GM23338 (cell line): ENCODE measurements at places on chromosomes 4 and X.

DNA sequence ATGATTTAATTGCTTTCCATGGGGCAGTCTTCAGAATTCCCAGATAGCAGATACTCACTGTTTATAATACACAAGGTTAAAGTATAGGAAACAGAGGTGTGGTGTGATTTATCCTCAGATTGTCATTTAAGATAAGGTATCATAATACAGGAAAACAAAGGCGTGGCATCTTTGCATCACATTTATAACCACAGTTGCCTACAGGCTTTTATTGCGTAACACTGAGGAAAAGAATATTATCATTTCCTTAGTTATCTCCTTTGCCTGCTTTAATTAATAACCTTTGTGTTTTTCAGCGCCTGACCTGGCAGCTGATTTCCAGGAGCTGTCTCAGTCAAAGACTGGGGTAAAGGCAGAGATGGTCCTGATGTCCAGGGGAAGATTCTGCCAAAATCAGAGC lies 68.8 kb downstream of the SSX7 start:
- DNase-seq = no peak

- DNase-seq = no peak
Measured at GRCh38 chr4:15482842-15483241, 13.2 kb downstream of the CC2D2A start.

GRCh38 chrX:106243376-106243775 lies 75.3 kb downstream of the PWWP3B start:
- no peak for DNase-seq

- no peak for DNase-seq
Measured at GRCh38 chr4:31189938-31190337, 469.8 kb downstream of the PCDH7 start.

DNA sequence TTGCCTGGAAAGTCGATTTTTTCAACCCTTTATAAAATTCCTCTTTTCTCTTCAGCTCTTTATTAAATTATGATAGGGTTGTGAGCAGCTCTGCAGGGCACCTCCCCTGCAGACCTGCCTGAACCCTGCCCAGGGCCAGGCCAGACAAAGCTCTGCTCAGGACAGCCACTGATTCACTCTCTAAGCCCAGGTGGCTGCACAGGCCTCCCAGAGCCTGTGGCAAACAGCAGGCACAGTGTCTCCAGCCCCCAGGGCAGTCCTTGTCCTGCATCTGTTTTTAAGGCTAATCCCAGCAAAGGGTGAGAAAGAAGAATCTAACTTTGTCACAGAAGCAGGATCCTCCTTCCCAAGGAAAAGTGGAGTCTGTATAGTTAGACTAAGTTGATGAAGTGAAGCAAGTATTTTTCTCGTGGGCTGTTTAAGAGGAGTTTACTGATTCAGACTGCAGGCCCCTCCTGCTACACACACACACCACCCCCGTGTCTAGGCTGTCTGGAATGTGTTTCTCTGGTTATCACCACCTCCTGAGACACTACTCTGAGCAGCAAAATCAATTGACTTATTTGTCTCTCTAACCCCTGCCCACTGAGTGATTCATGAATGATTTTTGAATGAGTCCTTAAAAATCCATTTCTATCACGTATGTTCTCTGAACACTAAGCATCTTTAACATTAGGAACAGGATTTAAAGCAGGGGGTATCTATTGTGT lies 101.7 kb downstream of the CHIC2 start:
- no peak for DNase-seq

GRCh38 chrX:46882266-46882665 lies 30.0 kb upstream of the JADE3 start:
- peak; percentile 47 for DNase-seq

DNA sequence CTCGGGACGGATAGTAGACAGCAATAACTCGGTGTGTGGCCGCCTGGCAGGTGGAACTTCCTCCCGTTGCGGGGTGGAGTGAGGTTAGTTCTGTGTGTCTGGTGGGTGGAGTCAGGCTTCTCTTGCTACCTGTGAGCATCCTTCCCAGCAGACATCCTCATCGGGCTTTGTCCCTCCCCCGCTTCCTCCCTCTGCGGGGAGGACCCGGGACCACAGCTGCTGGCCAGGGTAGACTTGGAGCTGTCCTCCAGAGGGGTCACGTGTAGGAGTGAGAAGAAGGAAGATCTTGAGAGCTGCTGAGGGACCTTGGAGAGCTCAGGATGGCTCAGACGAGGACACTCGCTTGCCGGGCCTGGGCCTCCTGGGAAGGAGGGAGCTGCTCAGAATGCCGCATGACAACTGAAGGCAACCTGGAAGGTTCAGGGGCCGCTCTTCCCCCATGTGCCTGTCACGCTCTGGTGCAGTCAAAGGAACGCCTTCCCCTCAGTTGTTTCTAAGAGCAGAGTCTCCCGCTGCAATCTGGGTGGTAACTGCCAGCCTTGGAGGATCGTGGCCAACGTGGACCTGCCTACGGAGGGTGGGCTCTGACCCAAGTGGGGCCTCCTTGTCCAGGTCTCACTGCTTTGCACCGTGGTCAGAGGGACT lies 5.7 kb upstream of the MSANTD1 start:
- peak; percentile 19 for DNase-seq

- DNase-seq = no peak
Measured at GRCh38 chr4:3225071-3225850, 23.7 kb upstream of the MSANTD1 start.

DNA sequence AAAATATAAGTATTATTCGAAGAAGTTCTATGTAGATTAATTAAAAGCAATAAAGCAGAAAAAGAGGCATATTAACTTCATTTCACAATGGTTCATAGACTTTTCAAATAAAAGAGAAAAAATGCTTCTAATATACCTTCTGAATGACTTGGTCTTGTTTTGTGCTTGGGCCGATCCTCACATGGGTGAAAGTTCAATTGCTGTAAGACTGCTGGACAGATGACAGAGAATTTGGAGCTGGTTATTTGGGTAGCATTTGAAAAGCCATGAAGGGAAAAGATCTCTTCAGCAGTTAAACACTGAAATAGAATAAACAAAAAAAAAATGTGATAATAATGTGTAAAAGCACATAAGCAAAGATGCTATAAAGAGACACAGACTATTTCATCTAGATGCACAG lies 29.8 kb downstream of the SLC39A8 start:
- no peak for DNase-seq

DNA sequence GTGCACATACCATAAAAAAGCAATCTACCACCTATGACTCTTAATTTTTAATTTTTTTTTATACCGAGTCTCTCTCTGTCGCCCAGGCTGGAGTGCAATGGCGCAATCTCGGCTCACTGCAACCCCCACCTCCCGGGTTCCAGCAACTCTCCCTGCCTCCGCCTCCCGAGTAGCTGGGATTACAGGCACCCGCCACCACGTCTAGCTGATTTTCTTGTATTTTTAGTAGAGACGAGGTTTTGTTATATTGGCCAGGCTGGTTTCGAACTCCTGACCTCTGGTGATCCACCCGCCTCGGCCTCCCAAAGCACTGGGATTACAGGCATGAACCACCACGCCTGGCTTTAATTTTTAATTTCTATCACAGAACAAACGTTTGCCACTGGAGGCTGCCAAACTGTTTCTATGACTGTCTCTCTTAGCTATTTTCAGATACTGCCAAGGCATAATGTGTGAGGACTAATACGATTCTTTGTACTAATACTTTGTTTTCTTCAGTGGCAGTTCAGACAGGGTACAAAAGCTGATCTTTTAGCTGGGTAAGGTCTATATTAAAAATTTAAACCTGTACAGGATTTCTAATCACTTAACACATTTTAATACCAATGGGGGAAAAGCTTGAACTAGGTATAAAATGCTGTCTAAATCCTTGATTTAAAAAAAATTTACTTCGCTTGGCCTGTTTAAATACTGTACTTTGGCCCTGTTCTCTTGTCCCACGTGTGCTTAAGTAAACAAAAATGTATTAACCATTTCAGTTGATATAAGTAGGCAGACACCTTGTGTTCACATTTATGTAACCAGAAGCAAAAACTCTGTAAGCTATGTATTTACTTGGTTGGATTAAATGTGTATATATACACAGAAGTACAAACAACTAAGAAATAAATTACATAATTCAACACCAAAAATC lies 2.3 kb downstream of the PGRMC2 start:
- DNase-seq = no peak

GRCh38 chr4:169259271-169259670 lies 11.5 kb downstream of the SH3RF1 start:
- DNase-seq = no peak

DNA sequence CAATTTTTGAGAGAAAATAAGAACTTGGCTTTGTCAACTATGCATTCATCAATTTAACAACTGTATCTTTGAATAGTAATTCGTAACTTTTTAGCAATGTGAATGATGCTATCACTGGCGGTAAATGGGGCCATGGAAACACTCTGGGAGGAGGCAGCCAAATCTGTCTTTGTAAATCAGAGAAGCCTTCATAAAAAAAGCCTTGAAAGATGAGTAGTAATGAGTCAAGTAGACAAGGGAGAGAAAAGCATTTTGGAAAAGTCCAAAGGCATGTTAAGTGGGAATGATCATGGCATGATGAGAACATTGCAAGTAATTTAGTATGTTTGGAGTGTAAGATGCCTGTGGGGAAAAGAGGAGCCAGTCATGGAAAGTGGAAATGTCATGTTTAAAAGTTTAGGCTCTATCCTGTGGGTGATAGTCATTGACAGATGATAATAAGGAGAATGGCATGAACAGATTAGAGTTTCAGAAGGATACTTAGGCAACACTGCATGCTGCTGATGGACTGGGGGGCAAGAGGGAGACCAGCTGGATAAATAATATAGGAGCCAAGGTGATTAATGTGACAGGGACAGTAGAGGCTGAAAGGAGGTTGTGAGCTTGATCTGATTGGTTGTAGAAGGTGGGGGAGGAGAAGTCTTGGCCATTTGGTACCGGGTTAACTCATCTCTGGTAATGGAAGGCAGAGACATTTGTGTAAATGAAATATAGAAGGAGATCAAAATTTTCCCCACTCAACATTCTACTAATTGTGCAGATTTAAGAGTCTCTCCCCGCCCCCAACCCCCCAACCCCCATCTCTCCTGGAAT lies 16.3 kb downstream of the SPRY1 start:
- DNase-seq = no peak

DNA sequence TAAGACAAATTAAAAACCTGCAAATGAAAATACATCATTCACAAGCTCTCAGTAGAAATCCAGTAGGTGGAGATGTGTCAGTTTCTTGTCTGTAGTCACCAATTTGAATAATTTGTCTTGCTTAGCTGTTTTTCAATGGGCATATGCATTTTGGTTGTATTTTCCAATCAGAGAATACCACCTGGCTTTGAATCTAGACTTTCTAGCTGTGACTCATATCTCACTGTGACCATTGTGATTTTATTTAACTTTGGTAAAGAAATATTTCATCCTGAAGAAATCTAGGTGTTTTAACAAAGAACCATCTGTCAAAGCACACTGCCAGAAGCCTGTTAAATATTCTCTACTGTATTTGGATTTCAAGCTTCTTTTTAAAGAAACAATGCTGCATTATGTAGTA lies 1650.6 kb upstream of the IGFBP7 start:
- no peak for DNase-seq

- no peak for DNase-seq
Measured at GRCh38 chr4:186027405-186027804, 41.6 kb upstream of the TLR3 start.

DNA sequence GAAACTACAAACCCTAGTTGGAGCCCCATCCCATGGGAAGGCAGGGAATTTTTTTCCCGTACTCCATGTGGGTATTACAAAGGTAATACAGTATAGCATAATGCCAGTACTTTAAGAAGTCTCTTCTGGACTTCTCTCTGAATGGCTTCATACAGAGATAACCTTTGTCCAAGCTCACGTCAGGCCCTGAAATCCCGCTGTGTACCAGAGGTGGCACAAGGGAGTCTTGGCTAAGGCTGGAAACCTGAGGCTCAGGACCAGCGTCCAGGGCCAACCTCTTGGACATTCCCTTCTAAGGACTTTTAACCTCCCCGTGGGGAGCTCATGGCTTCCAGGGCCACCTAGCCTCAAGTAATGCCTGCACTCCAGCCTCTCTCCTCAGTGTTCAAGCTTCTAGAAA lies 338.9 kb upstream of the FAM241A start:
- peak; percentile 81 for DNase-seq

DNA sequence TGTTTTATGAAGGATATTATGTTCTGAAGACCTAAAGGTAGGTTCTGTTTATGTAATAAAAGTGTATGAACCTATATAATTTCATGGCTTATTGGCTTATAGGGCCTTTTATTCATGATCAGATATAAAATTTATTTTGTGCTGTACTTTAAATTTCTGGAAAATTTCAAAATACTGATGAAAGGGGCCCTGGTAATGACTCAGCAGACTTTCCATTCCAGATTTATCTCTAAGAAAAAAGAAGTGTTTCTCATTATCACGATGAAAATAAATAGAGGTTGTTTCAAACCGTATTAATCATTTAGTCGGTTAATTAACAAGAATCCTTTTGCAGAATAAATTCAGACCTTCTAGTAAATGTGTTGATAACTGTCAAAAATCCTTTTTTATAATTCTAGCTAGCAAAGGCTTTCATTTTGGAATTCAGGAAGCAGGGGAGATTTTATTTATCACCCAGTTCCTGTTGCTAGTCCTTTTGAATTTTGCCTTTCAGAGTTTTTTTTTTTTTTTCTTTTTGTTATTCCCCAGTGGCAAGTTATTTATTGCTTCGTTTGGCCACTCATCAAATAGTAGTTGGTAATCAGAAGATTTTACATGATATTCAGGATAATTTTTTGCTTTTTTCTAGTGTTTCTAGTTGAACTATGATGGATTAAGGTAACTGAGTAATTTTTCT lies 5.4 kb upstream of the TAPT1 start:
- DNase-seq = no peak

DNA sequence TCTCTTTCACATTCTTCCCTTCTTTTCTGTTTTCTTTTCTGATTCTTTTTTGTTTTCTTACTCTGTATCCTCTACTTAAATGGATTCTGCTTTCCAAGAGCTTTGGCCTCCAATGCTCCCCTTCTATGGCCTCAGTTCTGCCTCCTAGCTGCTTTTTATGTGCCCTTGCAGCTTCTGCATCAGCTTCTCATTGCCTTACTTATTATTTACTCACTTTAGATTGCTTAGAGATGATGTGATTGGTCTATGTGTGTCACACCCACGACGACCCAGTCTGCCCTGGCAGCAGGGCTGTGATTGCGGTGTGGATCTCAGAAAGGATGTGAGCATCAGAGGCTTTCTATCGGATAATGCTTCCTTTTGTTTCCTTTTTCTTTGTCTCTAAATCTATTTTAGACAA lies 71.8 kb upstream of the SMARCA5 start:
- DNase-seq = peak; percentile 26

- no peak for DNase-seq
Measured at GRCh38 chr4:148923881-148924280, 481.7 kb upstream of the NR3C2 start.

GRCh38 chr4:185275501-185275900 lies 66.1 kb downstream of the SNX25 start:
- DNase-seq = no peak

GRCh38 chr4:26377328-26378311 lies 56.8 kb downstream of the RBPJ start:
- DNase-seq = no peak

DNA sequence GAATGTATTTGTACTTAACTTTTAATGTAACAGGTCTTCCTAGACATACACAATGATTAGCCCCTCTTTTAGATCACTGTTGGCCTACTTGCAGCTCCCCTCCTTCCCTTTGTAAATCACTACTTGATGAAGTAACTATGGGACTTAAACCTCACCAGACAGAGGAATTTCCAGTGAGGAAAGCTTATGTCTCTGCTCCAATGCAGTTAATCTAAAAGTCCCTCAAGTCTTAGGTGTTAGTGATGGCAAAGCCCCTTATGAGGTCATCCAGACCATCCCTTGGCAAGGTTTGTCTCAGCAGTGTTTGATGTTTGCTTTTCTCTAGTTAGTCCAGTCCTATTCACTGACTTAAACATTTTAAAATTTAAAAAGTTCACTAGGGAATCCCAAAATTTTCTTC lies 877.3 kb upstream of the INTU start:
- no peak for DNase-seq

GRCh38 chrX:69815063-69815462 lies 199.2 kb downstream of the EDA start:
- no peak for DNase-seq
